ENCODE measurements at places on chromosomes 5 and 9.

DNA sequence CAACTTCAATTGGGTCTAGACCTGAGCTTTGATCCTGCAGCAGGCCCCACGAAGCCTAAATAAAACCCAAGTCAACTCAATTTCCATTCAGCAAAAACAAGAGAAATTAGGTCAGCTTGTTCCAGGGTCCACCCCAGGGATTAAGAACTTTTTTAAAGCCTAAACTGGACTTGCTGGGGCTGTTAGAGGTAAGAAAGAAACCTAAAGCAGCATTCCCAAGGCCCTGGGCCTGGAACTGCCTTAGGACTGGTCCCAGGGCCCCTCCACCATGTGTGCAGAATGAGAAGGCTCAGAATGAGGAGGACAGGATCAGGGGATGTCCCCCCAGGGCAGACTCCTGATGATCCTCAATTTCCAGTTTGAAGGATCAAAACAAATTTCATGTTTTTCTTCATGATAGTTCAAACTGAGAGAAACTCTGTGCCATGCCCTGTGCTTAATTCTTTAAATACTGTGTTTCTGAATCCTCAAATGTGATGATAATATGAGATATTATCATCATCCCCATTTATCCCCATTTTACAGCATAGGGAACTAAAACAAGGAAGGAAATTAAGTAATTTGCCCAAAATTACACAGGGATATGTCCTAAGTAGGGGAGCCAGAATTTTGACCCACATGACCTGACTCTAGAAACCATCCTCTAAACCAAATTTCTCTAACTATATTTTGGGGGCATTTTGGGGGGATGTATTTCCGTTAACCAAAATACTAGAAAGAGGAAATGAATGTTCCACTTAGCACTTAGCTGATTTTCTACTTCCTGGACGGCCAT, 64.5 kb downstream of the DENND1A start:
- DNase-seq: no peak

- no peak for DNase-seq
Observed at GRCh38 chr5:65769539-65769938, 47.5 kb downstream of the NLN start.

DNA sequence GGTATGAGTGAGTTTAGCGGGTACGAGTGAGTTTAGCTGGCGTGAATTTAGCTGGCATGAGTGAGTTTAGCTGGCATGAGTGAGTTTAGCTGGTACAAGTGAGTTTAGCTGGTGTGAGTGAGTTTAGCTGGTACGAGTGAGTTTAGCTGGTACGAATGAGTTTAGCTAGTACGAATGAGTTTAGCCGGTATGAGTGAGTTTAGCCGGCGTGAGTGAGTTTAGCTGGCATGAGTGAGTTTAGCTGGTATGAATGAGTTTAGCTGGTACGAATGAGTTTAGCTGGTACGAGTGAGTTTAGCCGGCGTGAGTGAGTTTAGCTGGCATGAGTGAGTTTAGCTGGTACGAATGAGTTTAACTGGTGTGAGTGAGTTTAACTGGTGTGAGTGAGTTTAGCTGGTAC, 41.0 kb downstream of the PNPLA7 start:
- no peak for DNase-seq

DNA sequence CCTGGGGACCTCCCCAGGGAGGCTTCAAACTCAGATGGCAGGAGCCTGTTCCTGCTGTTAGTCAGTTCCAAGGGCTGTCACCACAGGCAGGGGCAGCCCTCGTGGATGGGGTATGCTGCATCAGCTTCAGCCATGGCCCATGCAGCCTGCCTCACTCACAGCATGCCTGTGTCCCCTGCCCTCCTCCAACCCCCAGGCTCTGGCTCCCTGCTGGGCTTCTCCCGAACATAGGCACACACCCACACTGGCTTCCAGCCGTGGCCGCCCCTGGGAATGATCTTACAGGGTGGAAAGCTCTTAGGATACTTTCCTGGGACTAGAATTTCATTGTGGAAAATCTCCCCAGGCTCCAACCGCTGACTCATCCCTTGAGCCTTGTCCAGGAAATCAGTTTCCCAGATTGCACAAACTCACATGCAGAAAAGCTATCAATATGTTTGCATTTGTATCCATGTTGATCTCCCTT, 163.8 kb downstream of the SEC61B start:
- no peak for DNase-seq

GRCh38 chr5:72093824-72094223, 13.5 kb upstream of the MAP1B start:
- DNase-seq: no peak

DNA sequence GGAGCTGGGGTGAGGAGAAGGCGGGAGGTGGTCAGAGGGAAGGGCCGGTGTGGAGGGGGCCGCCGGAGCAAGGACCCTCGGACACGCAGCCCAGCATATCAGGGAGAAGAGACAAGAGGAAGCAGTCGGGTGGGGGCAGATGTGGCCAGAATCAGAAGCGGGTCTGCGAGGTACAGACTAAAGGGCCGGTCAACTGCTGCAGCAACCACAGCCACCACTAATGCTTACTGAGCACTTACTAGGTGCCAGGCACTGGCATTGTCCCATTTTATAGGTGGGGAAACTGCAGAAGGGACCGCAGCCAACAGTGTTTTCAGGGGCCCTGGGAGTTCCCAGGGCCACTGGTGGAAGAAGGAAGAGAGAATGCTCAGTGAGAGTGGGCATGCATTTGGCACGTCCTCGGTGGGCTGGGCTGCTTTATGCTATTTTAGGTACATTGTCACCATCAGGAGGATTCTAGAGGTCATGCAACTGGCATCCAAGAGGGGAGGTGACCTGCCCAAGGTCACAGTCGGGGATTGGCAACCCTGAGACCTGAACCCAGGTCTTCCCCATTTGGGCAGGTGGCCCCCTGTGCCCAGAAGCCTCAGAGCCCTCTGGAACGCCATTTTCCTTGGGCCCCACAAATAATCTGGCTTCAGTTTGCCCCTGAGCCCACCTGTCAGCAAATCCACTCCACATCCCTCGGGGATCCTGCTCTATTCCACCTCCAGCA, 53.4 kb downstream of the DUSP1 start:
- no peak for DNase-seq

DNA sequence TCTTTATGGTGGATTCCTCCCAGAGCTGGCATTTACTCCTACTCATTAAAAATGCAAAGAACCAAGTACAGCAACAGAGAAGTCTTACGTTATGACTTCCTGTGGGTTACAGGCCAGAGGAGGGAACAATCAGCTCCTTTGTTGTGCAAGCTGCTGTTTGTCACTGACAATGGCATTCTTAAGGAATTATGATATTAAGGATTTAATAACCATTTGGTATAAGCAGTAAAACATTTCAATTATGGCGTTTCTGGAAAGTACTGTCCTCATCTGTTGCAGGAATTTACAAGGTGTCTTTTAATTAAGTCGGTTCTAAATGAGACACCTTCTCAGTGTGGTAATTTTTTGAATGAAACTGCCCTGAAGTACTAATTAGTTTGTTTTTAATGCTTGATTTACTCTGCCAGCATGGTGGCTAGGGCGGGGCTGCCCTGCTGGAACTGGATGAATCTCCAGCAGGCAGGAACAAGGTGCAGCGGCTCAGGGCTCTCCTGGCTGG, 49.1 kb upstream of the VDAC1 start:
- DNase-seq: no peak

DNA sequence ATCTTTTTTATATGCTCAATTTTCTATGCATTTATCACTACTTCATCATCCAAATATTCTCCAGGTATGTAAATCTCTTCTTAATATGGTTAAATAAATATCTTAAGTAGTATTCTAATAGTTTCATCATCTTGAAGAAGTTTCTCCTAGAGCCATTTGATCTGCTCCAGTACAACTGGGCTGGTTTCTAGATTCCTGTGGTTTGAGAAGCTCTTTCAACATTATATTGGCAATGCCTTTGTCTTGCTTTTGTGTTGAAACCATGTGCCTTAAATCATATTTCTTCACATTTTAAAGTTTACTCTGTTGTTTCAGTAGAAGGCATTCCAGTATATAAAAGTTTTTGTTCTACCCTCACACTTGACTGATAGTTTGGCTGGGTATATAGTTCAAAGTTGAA, 27.6 kb downstream of the MBLAC2 start:
- no peak for DNase-seq

DNA sequence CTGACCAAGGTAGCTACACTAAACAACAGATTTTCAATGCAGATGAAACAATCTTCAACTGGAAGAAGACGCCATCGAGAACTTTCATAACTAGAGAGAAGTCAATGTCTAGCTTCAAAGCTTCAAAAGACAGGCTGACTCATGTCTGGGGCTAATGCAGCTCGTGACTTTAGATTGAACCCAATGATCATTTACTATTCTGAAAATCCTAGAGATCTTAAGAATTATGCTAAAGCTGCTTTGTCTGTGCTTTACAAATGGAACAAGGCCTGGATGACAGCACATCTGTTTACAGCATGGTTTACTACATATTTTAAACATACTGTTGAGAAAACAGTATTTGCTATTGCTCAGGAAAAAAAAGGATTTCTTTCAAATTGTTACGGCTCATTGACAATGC, 54.9 kb downstream of the RICTOR start:
- DNase-seq: no peak

DNA sequence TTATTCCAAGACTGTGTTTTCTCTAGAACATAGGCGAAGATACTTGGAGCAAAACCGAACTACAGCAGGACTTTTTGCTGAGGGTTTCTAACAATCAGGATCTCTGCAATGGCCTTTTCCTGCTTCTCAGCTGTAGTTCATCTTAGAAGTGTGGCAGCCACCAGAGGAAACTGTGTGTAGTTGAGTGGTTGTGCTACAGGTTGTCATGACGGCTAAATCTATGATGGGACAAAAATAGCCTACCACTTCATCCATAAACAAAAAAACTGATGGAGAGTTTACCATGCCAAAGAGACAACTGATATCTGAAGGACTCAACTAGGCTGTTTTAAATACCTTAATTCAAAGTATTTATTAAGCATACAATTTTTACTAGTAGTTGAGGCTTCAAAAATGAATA, 28.2 kb upstream of the DMAC1 start:
- no peak for DNase-seq

DNA sequence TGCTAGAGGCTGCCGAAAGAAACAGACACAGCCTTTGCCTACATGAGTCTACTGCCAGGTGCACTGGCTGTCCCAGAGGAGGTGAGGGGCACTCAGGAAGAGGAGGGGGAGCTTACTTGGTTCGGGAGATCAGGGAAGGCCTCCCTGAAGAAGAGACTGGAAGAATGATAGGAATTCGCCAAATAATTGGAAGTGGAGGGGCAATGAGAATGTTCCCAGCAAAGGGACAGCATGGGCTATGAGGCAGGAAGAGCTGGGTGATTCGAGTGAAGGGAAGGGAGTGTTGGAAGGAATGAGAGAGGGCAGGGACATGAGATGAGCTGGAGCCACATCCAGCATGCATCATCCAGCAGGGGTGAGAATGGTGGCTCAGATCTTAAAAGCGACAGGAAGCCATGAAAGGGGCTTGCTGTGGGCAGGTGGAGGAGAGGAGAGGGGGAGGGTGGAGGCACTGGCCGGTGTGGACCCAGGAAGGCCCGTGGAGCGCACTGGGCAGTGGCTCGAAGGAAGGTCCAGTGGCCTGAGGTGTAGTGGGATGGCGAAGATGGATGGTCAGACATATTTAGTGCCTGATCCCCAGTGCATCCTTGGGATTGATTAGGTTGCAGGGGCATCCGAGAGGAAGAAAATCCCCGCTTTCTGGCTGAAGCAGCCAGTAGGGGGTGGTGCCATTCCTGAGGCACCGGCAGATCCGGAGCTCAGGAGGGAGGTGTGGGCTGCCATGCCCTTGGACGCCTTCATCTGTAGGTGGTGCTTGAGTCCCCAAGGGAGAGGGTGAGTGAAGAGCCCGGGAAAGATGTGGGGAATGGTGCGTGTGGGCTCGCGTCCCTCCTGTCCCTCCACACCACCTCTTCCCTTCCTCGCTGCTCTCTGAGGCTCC, 53.5 kb upstream of the GARNL3 start:
- no peak for DNase-seq

GRCh38 chr9:126935630-126936029, 21.0 kb downstream of the RALGPS1 start:
- DNase-seq: no peak

- no peak for DNase-seq
Observed at GRCh38 chr5:89211836-89212235, 328.9 kb upstream of the MEF2C start.

- no peak for DNase-seq
Observed at GRCh38 chr9:94175669-94176068, 83.4 kb upstream of the ZNF169 start.

GRCh38 chr9:135604437-135605237, 34.7 kb downstream of the GLT6D1 start:
- peak; percentile 8 for DNase-seq

DNA sequence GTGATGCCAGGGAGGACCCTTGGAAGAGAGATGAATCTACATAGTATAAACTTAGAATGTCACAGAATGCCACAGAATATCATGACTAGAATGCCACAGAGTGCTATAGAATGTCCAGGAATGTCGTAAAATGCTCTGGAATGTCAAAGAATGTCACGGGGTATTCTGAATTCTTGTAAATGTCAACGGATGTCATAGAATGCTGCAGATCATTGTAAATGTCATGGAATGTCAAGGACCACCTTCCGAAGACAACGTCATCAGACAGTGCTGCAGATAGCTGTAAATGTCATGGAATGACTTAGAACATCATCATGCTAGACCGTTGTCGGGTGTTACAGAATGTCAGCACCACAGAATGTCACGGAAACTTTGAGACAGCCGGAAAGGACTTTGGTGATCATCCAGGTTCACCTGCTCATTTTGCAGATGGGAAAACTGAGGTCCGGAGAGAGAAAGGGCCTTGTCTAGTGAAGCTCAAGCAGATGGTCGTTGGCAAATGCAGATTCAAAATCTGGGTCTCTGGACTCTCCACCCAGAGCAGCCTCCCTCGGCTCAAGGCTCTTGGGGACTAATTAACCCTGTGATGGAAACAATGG, 117.1 kb downstream of the LHX2 start:
- no peak for DNase-seq

DNA sequence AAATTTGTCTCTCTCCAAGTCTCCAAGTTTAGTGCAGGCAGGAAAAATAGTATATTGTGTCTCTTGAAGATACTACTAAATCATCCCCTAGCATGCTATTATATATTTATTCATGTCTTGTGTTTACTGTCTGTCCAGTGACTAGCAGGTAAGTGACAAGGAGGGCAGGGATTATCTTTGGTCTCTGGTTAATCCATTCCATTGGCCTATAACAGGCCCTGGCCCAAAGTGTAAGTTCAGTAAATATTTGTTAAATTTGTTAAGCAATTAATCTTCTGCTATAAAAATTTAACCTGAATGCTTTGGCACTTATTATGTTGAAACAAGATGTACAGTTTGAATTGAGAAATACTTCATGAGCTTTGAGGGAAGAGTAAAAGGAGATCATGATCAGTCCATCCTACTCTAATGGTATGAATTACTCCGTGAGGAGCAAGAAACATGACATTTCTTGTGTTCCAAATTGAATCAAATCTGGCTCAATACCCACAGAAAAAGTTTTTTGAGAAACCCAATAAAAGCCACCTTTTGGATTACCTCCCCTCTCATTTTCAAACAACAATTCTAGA, 219.7 kb downstream of the DTWD2 start:
- no peak for DNase-seq

DNA sequence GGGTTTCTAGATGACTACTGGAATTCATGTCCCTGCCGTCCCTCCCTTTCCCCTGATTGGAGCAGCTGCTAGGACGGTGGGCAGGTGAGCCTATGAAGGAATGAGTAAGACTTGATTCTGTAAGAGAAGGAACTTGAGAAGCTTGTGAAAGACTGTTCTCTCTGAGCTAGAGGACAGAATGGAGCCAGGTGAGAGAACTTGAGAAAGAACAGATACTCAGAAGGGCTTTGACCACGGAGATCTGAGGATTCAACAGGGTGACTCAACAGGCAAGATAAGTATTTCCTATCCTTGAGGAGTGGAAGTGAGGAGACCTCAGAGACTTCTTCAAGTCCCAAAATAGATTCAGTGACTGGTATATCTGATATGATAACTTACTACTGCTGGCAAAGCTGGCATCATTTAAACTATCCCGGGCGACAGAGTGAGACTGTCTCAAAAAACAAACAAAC, 41.9 kb downstream of the HSDL2 start:
- DNase-seq: no peak

Data from testis (tissue), 5 donors.